ENCODE measurements at places on chromosomes 11 and 22. TPM values are rescaled to one million over a fixed set of nuclear protein-coding genes. Genes with fewer than 3 reads are reported as not detected.

OR51E1 gene
- total RNA-seq, result not detected

TMEM191B gene
- total RNA-seq, result 1.9 TPM

GRCh38 chr22:24937114-24937513 is 9.4 kb downstream of the LHFPL7 start:
- DNase-seq, result no peak

- no peak for DNase-seq
Observed at GRCh38 chr11:61927501-61927900, 10.1 kb upstream of the RAB3IL1 start.

DNA sequence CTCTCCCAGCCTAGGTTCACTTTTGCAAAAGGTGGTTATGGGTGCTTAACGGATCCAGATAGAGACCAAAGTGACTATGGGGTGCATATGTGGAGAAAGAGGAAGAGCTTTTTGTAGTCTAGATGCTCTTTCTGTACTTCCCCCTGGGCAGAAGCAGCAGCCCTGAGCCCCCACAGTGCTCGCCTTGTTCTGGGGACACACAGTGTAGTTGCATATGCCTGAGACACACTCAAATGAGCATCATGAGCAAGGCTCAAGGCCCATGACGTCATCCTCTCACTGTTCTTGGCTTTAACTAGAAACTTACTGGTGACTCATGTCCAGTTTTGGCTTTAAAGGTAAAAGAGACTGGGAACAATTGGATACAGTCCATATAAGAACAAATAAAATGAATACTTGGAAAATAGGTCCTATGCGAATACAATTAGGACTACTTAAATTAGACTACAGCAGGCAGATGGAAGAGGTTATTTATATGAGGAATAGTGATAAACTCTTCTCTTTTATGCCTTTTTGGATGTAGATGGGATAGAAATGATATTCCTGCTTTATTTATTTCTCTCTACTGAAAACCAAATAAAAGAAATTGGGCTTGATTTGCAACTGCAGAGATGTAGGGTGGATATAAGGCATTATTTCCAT is 20.1 kb upstream of the PEX26 start:
- no peak for DNase-seq

GRCh38 chr22:46010951-46011626 is 34.1 kb upstream of the WNT7B start:
- no peak for DNase-seq

- no peak for DNase-seq
Observed at GRCh38 chr11:45475173-45475572, 189.0 kb upstream of the SYT13 start.

Data from activated naive CD4-positive, alpha-beta T cell treated with anti-CD3 and anti-CD28 coated beads, Interleukin-2, amount 50 U/mL, for 72 hours (primary cell).